ENCODE measurements at places on chromosomes 7 and 10. TPM values are rescaled to one million over a fixed set of nuclear protein-coding genes. Genes with fewer than 3 reads are reported as not detected.

The NEUROG3 gene
- not detected for total RNA-seq

The PNLIPRP2 gene
- 1.1 TPM for total RNA-seq

The ELMO1 gene
- total RNA-seq, result 1.1 TPM

The TRPV5 gene
- not detected for total RNA-seq

The TUBB8 gene
- 0.39 TPM for total RNA-seq

The POLR2J gene
- total RNA-seq, result 54.9 TPM

The ANKRD2 gene
- 0.15 TPM for total RNA-seq

The TDRD1 gene
- total RNA-seq, result not detected

The EIF4EBP2 gene
- total RNA-seq, result 36.7 TPM

The NCAPG2 gene
- total RNA-seq, result 73.1 TPM

DNA sequence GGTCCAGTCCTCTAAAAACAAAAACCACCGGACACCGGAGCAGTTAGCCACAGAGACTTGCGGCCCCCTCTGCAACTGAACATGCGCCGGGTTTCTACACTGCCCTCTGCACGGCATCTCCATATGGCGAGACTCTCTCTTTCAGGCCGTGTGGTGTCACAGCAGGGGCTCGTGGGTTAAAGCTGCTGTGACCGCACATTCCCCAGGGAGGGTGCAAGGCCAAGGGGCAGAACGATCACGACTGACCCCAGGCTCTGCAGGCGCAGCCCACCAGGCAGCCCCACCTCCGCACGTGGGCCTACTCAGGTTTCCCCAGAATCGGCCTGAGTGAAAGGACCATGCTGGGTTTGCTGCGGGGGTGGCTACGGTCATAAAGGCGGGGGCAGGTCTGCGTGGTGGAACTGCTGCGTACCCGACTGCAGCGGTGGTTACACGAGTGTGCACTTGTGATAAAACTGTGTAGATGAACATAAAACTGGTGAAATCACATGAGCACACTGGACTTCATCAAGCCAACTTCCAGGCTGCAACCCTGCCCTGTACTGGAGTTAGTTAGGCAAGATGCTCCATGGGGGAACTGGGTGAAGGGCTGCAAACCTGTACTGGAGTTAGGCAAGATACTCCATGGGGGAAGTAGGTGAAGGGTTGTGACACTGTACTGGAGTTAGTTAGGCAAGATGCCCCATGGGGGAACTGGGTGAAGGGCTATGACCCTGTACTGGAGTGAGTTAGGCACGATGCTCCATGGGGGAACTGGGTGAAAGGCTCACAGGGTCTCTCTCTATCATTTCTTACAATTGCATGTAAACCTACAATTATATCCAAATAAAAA is 81.4 kb upstream of the PPP2R2D start:
- no peaks in the 10 kb centered on the region for H3K36me3 ChIP-seq
- no peaks in the 10 kb centered on the region for H3K27me3 ChIP-seq
- no peak for DNase-seq
- no peaks in the 10 kb centered on the region for H3K4me1 ChIP-seq

GRCh38 chr7:12567015-12567414 is 3.5 kb upstream of the SCIN start:
- no peaks in the 10 kb centered on the region for H3K4me1 ChIP-seq
- no peak overlapping the region for H3K4me3 ChIP-seq
- H3K27me3 ChIP-seq, result no peaks in the 10 kb centered on the region

- H3K4me3 ChIP-seq, result no peak overlapping the region
- no peaks in the 10 kb centered on the region for H3K27me3 ChIP-seq
- H3K4me1 ChIP-seq, result peaks cover 28% of the 10 kb centered on the region
- no peak for DNase-seq
Observed at GRCh38 chr7:43136064-43136463, 23.6 kb downstream of the HECW1 start.

- H3K4me1 ChIP-seq, result no peaks in the 10 kb centered on the region
- H3K27me3 ChIP-seq, result no peaks in the 10 kb centered on the region
- no peak overlapping the region for H3K27ac ChIP-seq
- no peaks in the 10 kb centered on the region for H3K36me3 ChIP-seq
- no peak overlapping the region for H3K4me3 ChIP-seq
Observed at GRCh38 chr7:13159467-13160184, 472.2 kb downstream of the ARL4A start.

GRCh38 chr7:130092598-130092997 is 22.3 kb downstream of the KLHDC10 start:
- DNase-seq, result no peak
- no peaks in the 10 kb centered on the region for H3K27me3 ChIP-seq
- H3K4me1 ChIP-seq, result no peaks in the 10 kb centered on the region

GRCh38 chr7:24290004-24290641 is 6.1 kb downstream of the NPY start:
- no peak overlapping the region for H3K4me3 ChIP-seq
- H3K36me3 ChIP-seq, result no peaks in the 10 kb centered on the region
- H3K27ac ChIP-seq, result no peak overlapping the region
- peaks cover 10% of the 10 kb centered on the region for H3K27me3 ChIP-seq

DNA sequence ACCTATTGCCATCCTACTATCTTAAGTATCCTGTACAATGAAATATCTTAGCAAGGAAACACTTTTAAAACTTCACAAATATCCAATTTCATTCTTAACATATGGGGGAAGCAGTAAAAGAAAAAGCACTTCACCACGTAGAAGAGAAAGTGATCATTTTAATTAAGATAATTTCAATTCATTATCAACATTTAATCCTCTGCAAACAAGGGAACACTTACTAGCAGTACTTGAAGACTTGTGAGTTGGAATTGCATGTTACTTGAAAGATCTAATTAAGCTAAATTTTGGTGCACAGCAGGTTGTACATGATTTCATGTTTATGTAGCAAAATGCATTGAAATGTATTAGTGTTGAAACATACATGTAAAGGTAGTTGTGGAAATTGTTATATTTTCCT is 20.8 kb upstream of the CCAR1 start:
- H3K36me3 ChIP-seq, result no peaks in the 10 kb centered on the region
- H3K4me3 ChIP-seq, result no peak overlapping the region
- no peaks in the 10 kb centered on the region for H3K27me3 ChIP-seq
- no peak for DNase-seq

GRCh38 chr7:27203365-27203953 is 3.6 kb upstream of the HOXA13 start:
- H3K27ac ChIP-seq, result no peak overlapping the region
- DNase-seq, result no peak
- H3K36me3 ChIP-seq, result no peaks in the 10 kb centered on the region
- H3K4me1 ChIP-seq, result no peaks in the 10 kb centered on the region

- H3K27ac ChIP-seq, result no peak overlapping the region
- no peaks in the 10 kb centered on the region for H3K36me3 ChIP-seq
- DNase-seq, result peak; percentile 34
- no peak overlapping the region for H3K4me3 ChIP-seq
- peaks cover 3% of the 10 kb centered on the region for H3K27me3 ChIP-seq
Observed at GRCh38 chr7:97064972-97065587, 40.4 kb upstream of the DLX5 start.

DNA sequence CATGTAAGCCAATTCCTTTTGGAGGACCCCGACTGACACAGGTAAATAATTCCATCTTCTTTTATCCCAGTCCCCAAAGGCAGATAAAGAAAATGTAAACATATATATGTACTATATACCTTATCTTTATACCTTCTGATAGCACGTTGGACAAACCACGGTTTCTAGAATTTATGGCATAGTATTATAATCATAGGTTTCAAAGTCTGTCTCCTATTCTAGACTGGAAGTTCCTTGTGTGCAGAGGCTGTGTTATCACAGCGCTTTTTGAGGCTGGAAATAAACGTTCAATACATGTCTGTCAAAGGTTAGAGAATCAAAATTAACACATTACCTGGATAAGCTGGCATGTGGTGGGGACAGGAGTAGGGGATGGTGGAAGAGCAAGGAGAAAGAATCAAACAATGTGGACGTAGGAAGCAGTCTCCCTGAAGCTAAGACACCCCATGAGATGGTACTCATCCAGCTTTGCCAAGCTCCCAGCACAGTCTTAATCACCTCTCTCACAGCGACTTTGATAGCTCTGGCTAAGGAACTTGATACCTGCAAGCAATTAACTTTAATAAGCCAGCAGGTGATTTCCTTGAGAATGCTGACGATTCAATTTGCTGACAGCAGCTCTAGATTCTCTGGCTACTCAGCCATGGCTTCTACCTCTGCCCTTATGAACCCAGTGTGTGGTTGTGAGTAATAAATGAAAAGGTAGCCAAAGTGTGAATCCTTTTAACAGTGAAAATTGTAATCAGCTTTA is 208.4 kb upstream of the LRRTM3 start:
- no peak for DNase-seq
- H3K36me3 ChIP-seq, result no peaks in the 10 kb centered on the region
- H3K4me3 ChIP-seq, result no peak overlapping the region
- H3K4me1 ChIP-seq, result no peaks in the 10 kb centered on the region

DNA sequence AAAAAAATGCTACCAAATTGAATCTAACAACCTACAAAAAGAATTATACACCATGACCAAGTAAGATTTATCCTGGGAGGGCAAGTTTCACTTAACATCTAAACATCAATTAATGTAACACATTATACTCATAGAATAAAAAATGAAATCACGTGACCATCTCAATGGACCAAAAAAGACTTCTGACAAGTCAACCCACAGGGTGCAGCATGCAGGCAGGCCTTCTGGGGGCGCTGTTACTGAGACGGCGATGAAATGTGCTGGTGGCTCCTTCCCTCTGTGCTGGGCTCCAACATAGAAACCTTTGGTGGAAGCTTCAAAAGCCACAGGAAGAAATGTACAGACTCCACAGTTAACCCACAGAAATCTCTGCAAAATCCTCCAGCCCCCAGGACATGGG is 103.1 kb downstream of the INHBA start:
- H3K4me3 ChIP-seq, result no peak overlapping the region
- no peaks in the 10 kb centered on the region for H3K27me3 ChIP-seq
- no peaks in the 10 kb centered on the region for H3K4me1 ChIP-seq
- H3K36me3 ChIP-seq, result no peaks in the 10 kb centered on the region
- no peak overlapping the region for H3K27ac ChIP-seq

DNA sequence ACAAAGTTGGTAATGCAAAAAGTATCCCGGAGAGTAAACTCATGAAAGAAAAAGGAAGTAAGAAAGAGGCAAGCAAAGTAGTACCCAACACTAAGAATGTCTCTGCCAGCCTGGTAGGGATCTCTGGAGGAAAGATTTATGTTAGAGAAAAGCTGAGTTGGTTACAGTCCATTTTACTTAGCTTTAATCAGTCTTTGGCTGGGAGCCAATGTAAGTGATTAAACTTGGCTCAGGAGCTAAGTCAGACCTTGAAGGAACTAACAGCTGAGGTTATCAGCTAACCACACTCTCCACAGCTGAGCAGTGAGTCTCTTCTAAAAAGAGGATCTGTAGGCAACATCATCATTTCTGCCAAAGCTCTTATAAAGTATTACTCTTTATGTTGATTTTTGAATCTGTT is 148.0 kb downstream of the ANKRD7 start:
- no peak overlapping the region for H3K27ac ChIP-seq
- H3K4me3 ChIP-seq, result no peak overlapping the region
- DNase-seq, result no peak
- H3K27me3 ChIP-seq, result no peaks in the 10 kb centered on the region

DNA sequence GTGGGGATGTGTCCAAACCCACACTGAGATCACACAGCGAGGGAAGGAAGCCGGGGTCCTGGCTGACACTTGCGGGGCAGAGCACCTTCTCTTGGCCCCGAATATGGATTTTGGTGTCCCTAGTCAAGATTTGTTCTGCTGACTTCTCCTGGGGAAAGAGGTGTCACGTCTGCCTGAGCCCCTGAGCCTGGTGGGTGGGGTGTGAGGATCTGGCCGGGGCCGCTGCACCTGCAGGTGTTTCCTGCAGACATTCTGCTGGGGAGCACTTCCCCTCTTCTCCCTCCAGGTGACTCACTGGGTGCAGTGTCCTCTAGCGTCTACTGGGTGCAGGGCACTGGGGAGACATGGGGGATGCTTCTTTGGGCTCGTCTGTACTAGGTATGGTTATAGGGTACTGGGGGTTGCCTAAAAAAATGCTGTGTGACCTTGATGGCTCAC is 99.2 kb downstream of the GRK5 start:
- H3K36me3 ChIP-seq, result no peaks in the 10 kb centered on the region
- DNase-seq, result no peak
- peaks cover 32% of the 10 kb centered on the region for H3K4me1 ChIP-seq
- H3K27ac ChIP-seq, result peak overlapping the region; percentile 77

DNA sequence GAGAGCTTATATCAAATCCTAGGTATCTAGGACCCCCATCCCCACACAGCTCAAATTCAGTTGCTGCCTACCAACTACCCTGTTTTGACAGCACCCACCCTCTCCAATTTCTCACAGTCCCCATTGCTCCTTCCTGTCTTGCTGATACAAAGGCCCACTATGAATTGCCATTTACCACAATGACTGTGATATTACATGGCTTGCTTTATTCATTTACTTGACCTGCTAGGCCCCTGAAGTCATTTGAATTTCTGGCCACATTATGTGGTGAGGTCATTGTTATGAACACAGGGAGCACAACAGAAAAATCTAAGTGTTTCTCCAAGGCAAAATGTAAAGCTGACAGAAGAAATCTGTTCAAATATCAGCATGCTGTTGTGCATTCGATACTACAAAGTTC is 101.4 kb downstream of the PPP1R17 start:
- H3K36me3 ChIP-seq, result no peaks in the 10 kb centered on the region
- no peaks in the 10 kb centered on the region for H3K4me1 ChIP-seq
- no peaks in the 10 kb centered on the region for H3K27me3 ChIP-seq
- H3K27ac ChIP-seq, result no peak overlapping the region

DNA sequence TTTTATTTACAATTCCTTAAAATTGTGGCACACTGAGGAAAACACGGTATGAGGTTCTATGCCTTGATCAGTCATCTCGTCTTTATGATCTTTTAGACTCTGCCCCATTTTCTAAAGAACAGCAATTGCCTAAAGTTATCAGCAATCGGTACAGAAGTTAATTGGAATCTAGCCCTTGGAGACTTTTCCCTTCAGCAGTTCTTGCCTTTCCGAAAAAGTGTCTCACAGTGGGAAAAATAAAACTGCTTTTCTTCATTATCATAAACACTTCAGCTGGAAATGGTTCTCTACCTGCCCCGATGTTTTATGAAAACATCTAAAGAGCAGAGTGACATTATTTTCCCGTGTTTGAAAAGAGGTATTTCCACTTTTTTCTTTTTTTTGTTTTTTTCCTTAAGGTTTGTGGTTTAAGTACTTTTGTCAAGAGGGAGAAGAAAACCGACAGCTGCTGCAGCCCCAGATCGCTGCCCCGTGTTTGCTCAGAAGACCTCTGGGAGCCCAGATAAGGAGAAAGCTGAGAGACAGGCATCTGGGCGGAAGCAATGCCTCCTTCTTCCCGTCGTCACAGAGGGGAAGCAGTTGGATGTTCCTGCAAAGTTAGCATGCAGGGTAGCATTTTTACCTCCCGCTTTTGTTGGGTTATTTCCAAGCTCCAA is 149.7 kb downstream of the FRMD4A start:
- no peaks in the 10 kb centered on the region for H3K36me3 ChIP-seq
- no peak overlapping the region for H3K27ac ChIP-seq
- no peak overlapping the region for H3K4me3 ChIP-seq
- no peak for DNase-seq

DNA sequence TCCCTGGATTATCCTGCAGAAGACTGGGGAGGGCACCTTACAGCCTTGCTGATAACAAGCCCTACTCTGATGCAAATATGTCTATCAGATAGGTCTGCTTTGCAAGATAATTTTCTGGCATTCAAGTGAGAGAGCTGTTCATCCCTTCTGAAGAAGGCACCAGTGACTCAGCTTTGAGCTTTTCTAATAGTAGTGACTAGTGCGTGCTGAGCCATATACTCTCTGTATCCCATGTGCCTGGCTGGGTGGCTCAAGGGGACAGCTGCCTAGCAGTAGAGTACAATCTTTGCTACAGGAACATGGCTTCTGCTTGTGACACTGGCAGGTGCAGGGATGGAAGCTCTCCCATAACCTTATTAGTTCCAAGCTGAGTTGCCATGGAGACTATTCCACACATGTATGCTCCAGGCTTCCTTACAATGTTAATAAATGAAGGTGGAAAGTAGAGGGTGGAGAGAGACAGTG is 35.0 kb upstream of the ABCB4 start:
- H3K27ac ChIP-seq, result no peak overlapping the region
- no peak overlapping the region for H3K4me3 ChIP-seq
- DNase-seq, result no peak
- no peaks in the 10 kb centered on the region for H3K4me1 ChIP-seq
- H3K27me3 ChIP-seq, result no peaks in the 10 kb centered on the region
- H3K36me3 ChIP-seq, result no peaks in the 10 kb centered on the region

Measured in HCT116 (cell line).